ENCODE measurements at places on chromosomes 13 and 19. TPM values are rescaled to one million over a fixed set of nuclear protein-coding genes. Genes with fewer than 3 reads are reported as not detected.

The FAM83E gene
- total RNA-seq = 1.0 TPM

The CGB3 gene
- total RNA-seq = not detected

The SUGP1 gene
- total RNA-seq = 27.7 TPM

The RFPL4AL1 gene
- total RNA-seq = not detected

The MUC16 gene
- not detected for total RNA-seq

The COX7A1 gene
- 30.0 TPM for total RNA-seq

The DCLK1 gene
- 6.3 TPM for total RNA-seq

The NCR1 gene
- total RNA-seq = not detected

Data from fibroblast of lung (primary cell).